Peyer's patch (tissue), 4 donors: ENCODE measurements at places on chromosomes 12 and 14.

GRCh38 chr14:58100735-58101368 lies 51.2 kb downstream of the ARMH4 start:
- no peak for DNase-seq

- no peak for DNase-seq
These were observed 91.9 kb upstream of the MUCL1 start for GRCh38 chr12:54762390-54762789.

GRCh38 chr12:93601591-93601990 lies 29.1 kb downstream of the SOCS2 start:
- no peak for DNase-seq

DNA sequence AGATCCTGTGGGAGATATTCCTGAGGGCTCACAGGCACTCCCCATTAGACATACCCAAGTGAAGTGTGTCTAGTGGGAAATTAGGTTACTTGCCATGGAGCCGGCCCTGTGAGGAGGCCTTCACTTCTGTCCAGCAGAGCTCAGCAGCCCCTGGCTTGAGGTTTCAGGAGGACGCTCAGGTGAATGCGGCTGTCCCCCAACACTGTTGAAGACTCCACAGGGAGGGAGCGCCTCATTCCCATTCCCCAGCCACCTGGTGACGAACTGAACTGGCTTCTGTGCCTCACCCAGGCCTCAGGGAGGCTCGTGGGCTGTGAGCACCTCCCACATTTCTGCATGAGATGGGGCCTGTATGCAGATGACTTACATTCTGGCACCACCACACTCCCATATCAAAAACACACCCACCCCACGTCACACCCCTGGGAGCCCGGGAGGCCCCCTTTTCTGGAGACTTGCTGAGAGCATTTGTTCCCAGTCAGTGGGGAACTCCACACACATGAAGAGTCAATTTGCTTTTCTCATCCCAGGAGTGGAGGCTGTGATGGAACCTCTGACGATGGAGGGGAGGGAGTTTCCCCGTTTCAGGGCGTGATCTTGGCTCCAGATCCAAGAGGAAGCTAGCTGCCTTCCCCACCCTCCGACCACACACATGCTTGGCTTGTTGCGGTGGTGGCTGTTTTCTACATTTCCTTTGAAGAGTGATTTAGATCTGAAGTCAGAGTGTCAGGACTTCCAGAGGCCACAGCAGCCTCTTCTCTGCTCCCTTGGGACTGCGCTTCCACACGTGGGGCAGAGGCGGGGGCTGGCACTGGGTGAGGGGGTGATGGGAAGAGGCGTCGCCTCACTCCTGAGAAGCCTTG lies 120.7 kb downstream of the ADGRD1 start:
- DNase-seq = no peak

DNA sequence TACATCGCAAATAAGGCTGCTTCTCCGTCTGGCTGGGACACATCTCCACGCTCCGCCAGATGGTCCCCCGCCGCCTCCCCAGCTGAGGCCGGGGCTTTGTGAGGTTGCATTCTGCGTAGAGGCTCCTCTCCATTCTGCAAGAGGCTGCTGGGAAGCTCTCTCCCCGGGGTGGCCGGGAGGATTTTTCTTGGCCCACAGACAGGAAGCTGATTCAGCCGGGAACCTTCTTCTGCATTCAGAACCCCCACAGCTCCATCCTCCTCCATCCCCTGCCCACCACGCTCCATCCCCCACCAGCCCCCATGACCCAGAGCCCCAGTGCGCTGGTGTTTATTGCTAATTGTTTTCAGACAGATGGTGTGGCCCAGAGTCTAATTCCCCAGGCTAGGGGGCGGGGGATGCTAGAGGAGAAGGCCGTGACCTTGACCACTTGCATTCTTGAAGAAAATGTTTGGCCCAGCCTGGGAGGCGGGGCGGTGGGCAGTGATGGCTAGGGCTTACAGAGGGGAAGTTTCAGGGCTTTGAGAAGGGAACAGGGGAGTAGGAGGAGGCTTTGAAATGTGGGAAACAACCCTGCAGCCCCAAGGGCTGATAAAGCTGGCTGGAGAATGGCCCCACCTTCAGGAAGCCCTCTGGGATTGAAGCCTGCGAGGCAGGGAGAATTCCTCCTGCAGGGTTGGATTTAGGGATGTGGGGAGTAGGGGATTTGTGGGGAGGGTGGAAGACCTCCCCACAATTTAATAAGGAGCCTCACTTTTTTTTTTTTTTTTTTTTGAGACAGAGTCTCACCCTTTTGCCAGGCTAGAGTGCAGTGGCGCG lies 88.5 kb upstream of the NCOR2 start:
- DNase-seq = no peak

- no peak for DNase-seq
These were observed 7.4 kb upstream of the ALDH1L2 start for GRCh38 chr12:105091476-105092206.

- DNase-seq = peak; percentile 54
These were observed 3.2 kb downstream of the USP44 start for GRCh38 chr12:95548056-95548538.
